ENCODE measurements at places on chromosomes 6 and 20.

DNA sequence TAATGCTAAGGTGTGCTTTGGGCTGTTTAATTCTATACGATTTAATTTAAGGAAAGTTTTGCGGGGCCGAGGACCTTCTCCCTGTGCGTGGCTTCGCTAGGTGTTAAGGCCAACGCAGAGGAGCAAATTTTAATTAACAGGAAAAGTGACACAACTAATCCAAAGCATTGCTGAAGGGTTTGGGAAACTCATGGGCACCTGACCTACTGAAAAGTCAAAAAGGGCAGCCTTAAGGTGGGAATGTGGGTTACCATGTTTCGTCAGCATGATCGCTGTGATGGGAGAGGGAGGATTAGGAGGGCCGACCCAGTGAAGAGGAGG lies 415 bp upstream of the CUL9 start:
- no peak for DNase-seq

GRCh38 chr6:131638013-131638412 lies 911 bp downstream of the ENPP3 start:
- no peak for DNase-seq

- DNase-seq, result peak; percentile 93
Observed at GRCh38 chr6:3977875-3978711, 100.8 kb downstream of the FAM217A start.

DNA sequence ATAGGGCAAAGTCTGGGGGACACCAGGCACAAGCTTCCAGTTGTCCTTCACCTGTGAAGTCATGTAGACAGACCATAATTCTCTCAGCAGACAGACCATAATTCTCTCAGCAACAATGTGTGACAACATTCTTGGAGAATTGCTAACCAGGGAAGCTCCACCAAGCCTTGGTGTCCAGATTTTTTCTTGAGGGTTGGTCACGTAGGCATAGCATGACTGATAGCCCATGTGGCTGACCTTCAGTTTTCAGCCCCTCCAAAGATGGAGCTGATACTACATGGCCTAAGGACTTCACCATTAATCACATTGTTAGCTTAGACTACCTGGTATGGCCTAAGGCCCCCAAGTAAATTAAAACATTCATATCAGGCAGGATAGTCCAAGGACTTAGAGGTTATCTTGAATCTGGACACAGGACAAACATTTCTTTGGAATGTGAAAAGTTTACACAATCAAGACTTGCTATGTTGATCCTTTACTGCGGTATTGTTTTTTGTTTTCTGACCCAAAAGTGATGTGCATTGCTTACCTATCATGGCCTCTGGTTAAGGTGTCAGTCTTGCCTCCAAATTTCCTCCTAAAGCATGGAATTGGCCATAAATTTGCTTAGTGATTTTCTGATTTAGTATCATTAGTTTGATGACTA lies 76.9 kb downstream of the CEP57L1 start:
- DNase-seq, result no peak

GRCh38 chr6:115221198-115221597 lies 839.5 kb downstream of the FRK start:
- DNase-seq, result no peak

- DNase-seq, result no peak
Observed at GRCh38 chr6:138421089-138421488, 17.1 kb downstream of the HEBP2 start.

DNA sequence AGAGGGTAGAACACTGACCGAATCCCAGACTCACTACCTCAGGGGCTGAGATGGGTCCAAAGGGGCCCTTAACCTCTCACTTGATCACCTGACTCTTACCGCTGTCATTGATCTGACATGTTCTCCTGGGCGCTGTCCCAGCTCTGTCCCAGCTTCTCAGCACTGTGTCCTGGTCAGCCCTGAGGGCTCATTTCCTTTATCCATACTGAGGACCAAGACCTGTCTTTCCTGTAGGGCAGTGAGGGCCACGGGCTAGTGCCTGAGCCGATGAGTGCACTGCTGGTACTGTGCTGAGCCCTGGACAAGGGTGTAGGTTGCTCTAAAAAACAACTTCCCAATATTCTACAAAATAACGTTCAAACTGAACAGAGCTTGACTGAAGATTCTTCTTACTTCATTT lies 131.5 kb downstream of the MTHFD1L start:
- no peak for DNase-seq

All from muscle of back (tissue), 13 donors.